ENCODE measurements at places on chromosomes 5 and 9. TPM values are rescaled to one million over a fixed set of nuclear protein-coding genes. Genes with fewer than 3 reads are reported as not detected.

PLCXD3 gene
- total RNA-seq = 1.7 TPM

PRRC1 gene
- 116 TPM for total RNA-seq

IDNK gene
- 4.1 TPM for total RNA-seq

CCNG1 gene
- total RNA-seq = 222 TPM

CAMK4 gene
- total RNA-seq = 1.8 TPM

IFNA2 gene
- total RNA-seq = not detected

HTR4 gene
- 0.07 TPM for total RNA-seq

TMEM215 gene
- total RNA-seq = not detected

All from smooth muscle cell of the pulmonary artery (primary cell).